ENCODE measurements at places on chromosomes 4 and X.

- peak; percentile 58 for DNase-seq
These were observed 12.4 kb upstream of the PACRGL start for GRCh38 chr4:20687864-20688263.

GRCh38 chrX:28922106-28922505, 334.9 kb downstream of the IL1RAPL1 start:
- DNase-seq, result no peak

GRCh38 chr4:88158489-88159228, at the start of gene ABCG2:
ABCG2 (minus strand) TSS chr4:88158639; CDS start chr4:88139995, 18,644 bp downstream.
- DNase-seq, result peak; percentile 46

- no peak for DNase-seq
These were observed 83.6 kb downstream of the HPGD start for GRCh38 chr4:174438711-174439110.

DNA sequence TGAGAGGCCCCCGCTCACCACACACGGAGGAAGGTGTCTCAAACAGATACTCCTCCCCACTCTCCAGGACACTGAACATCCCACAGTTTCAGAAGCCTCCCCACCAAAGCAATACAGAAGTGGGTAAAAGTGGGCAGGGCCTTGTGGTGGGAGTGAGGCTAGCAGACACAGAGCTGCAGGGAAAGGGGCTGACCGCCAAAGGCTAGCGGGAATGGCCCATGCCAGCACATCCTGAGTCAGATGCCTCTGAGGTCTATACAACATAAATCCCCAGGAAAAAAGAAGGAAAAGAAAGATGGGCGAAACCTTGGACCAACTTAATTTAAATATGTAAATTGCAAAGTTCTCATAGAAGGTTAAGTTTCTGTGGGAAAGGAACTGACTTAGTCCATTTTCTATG, 21.9 kb upstream of the ARHGAP10 start:
- no peak for DNase-seq

DNA sequence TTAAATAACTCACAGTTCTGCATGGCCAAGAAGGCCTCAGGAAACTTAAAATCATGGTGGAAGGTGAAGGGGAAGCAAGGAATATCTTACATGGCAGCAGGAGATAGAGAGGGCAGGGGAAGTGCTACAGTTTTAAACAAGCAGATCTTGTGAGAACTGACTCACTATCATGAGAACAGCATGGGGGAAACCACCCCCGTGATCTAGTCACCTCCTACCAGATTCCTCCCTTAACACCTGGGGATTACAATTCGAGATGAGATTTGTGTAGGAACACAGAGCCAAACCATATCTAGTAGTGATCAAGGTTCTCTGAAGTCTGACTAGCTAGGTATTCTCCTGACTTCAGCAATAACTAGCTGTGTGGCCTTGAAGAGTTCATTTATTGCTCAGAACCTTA, 56.0 kb downstream of the BANK1 start:
- no peak for DNase-seq

GRCh38 chrX:57772637-57773036, 92.6 kb upstream of the NLRP2B start:
- DNase-seq, result no peak

- DNase-seq, result no peak
These were observed 20.0 kb upstream of the HOPX start for GRCh38 chr4:56701161-56701480.

GRCh38 chrX:133402042-133402453, 13.2 kb downstream of the GPC4 start:
- peak; percentile 29 for DNase-seq

GRCh38 chr4:182432819-182433218, 189.6 kb downstream of the TENM3 start:
- no peak for DNase-seq

- DNase-seq, result no peak
These were observed 106.9 kb upstream of the PAQR3 start for GRCh38 chr4:79046016-79046592.

GRCh38 chrX:39507034-39507433, 590.7 kb downstream of the BCOR start:
- DNase-seq, result no peak

DNA sequence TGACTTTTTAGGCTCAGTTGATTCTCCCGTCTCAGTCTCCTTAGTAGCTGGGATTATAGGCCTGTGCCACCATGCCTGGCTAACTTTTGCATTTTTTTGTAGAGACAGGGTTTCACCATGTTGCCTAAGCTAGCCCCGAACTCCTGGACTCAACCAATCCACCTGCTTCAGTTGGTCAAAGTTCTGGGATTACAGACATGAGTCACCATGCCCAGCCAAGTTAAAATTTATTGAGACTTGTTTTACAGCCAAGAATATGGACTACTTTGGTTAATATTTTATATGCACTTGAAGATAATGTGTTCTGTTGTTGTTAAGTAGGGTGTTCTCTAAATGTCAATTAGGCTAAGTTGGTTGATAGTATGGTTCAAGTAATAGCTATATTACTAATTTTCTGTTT, 58.7 kb downstream of the CYTL1 start:
- DNase-seq, result no peak

GRCh38 chrX:9871701-9872268, 85.6 kb downstream of the SHROOM2 start:
- DNase-seq, result peak; percentile 24

- DNase-seq, result no peak
These were observed 30.8 kb upstream of the CXCL8 start for GRCh38 chr4:73709451-73710033.

GRCh38 chrX:56385336-56385735, 153.2 kb downstream of the KLF8 start:
- no peak for DNase-seq

- no peak for DNase-seq
These were observed 4.0 kb downstream of the LRPAP1 start for GRCh38 chr4:3527914-3528876.

DNA sequence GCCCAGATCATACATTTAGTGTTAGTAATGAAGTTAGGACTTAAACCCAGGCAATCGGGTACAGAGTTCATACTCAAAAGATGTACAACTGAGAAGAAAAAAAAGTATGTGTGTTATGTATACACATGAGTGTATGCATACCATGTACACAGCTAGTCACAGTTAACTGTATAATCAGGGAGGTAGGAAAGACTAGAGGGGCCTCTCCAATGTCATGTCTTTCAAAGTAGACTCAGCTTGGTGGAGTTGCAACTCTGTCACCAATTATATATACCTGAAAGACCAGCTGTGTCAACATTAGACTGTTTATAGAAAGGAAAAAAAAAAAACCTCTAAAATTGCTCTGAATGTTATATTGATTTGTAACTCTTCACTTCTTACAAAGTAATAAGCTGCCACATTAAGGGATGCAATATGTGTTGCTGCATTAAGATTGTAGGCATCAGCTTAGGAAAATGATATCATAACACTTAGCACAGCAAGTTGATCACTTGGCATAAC, 167.5 kb downstream of the DCTD start:
- DNase-seq, result no peak

GRCh38 chrX:153635788-153636668, 11.0 kb upstream of the DUSP9 start:
- no peak for DNase-seq

DNA sequence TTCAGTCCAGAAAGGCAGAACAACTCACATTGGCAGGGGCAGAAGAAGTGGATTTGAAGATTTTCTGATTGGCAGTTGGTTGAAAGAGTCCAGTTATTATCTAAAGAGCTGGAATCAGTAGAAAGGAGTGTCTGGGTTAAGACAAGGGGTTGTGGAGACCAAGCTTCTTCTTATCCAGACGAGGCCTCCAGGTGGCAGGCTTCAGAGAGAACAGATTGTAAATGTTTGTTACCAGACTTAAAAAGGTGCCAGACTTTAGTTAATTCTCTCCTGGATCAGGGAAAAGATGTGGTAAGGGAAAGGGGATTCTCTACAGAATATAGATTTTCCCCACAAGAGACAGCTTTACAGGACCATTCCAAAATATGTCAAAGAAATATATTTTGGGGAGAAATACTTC, 36.7 kb upstream of the TLR3 start:
- no peak for DNase-seq

DNA sequence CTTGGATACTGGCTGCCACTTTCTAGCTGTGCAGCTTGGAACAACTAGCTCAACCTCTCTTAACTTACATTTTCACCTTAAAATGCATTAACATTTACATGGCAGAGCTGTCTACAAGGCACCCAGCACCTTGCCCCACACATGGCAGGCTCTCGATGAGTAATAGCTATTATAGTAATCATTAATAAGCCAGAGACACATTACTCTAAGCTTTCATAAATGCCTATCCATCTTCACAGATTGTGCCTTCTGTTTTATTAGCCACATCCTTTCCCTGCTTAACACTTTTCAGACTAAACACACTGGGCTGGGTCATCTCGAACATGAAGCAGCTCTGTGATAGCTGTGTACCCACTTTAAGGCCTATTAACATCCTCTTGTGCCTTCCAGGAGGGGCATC, 83.8 kb upstream of the UCP1 start:
- no peak for DNase-seq

DNA sequence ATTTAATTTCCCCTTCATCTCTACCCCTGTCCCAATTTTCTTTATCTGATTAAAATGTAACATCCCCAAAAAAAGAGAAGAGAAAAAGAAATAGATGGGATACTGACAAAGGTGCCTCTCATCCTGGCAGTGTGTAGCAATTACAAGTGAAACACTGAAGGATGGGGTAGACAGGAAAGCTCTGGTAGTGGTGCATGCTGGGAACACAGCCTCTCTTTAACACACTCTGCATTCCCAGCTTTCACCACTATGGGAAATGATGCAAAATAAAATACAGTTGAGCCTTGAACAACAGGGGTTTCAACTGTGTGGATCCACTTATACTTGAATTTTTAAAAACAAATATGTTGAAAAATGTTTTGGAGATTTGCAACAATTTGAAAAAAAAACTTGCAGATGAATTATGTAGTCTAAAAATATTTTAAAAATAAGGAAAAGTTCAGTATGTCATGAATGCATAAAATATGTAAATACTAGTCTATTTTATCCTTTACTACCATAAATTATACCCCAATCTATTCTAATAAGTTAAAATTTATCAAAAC, 239.2 kb upstream of the DDX53 start:
- no peak for DNase-seq

GRCh38 chr4:71474731-71475130, 135.9 kb downstream of the SLC4A4 start:
- DNase-seq, result no peak

DNA sequence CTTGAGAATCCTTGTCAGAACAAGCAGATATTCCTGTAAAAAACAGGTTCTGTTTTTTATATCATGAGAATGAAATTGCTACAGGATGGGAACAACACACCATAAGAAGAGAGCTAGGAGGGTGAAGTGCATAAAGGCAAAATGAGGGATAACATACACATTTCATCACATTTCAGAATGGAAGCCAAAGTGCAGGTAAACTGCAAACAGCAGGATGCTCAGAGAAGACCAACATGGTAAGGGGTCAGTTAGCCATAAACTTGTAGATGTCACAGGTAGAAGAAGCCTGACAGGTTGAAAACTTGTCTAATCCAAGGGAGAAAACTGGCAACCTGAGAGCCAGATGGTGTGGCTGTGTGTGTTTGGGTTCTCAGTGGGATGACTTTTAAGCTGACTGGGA, 88.9 kb upstream of the FAT1 start:
- no peak for DNase-seq

- peak; percentile 26 for DNase-seq
These were observed 347.8 kb upstream of the PITX2 start for GRCh38 chr4:110970642-110971041.
